ENCODE measurements at places on chromosomes 16 and 17.
A peak's percentile ranks its signal among the peaks of the same experiment; 100 is the strongest.

DNA sequence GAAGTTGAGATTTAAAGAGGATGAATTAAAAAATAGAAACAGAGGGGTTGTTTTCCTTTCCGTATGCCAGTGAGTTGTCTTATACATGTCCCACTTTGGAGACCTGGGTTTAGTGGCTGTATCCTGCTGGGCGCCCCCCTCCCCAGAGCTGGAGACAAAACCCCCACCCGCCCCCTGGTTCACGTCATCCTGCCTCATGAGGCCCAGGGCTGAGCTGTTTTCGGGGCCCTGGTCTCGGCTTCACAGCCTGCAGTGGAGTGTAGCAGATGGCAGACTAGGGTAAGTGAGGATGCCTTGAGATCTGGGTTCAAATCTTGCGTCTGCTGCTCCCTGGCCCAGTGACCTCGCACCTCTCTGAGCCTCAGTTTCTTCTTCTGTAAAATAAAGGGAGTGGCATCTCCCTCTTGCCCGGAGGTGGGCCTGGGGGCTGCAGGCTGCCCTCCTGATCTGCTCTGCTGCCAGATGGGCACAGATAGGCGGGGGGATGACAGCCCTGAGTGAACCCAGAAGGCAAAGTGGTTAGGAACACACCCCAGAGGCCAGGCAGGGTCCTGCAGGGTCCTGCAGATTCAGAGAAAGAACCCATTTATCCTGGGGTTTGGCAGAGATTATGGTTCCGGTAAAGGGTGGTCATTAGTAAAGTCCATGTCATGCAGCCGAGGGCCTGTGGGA, 45.1 kb downstream of the SOCS3 start:
- no peak for DNase-seq

GRCh38 chr17:50181144-50181543, 15.3 kb downstream of the SGCA start:
- no peak for DNase-seq

- DNase-seq, result no peak
Observed at GRCh38 chr16:85361441-85362118, 249.3 kb upstream of the CIBAR2 start.

GRCh38 chr16:10750793-10751192, 7.2 kb downstream of the NUBP1 start:
- no peak for DNase-seq

- DNase-seq, result no peak
Observed at GRCh38 chr17:1769822-1770477, 8.1 kb downstream of the SERPINF1 start.

GRCh38 chr16:1013593-1013900, 32.0 kb downstream of the SOX8 start:
- no peak for DNase-seq

DNA sequence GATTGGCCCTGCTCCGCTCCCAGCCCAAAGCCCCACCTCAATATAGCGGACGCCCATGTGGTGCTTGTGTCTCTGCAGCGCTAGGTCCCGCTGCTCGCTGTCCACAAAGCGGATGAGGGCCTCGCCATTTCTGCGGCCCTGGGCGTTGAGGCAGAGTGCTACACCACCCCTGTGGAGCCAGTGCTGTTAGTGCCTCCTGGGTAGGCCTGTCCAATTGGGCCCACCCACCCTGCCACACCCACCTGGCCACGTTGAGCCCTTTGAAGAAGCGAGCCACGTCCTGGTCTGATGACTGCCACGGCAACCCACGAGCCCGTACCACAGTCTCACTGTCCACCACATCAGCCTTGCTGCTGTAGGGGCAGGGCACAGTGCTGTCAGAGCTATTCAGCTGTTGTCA, 3.6 kb downstream of the ESRP2 start:
- no peak for DNase-seq

DNA sequence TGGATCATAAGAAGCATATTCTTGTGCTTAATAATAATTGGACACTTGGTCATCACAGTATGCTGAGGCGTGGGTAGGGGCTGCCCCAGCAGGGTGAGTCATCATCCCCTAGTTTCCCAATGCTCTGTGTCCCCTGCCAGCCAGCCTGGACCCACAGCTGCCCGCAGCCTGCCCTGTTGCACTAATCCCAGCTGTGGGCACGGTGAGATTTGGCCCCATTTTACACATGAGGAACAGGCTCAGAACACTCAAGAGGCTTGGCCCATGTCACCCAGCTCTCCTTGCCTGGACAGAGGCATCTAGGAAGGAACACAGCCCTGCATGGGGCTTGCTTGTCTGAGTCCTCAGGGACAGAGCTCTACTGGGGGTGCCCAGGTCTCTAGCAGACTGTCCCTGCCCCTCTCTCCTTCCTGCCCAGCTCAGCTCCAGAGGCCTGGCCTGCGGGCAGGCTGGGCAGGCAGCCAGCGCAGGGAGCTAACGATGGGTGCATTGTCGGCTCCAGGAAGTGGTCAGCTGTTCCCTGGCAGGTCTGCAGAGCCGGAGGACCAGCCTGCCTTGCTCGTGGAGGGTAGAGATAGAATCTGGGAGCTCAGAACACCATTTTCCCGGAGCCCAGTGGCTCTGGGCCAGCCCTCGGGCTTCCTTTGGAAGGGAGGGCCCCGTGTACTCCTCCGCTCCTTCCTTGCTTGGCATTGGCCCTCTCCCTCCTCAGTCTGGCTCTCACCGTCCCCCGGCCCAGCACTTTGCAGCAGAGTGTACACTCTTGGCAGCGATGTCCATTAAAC, 189.4 kb downstream of the RAB11FIP4 start:
- no peak for DNase-seq

- DNase-seq, result no peak
Observed at GRCh38 chr17:31586946-31587345, 195.5 kb downstream of the RAB11FIP4 start.

- DNase-seq, result no peak
Observed at GRCh38 chr17:54992797-54993639, 24.5 kb downstream of the STXBP4 start.

DNA sequence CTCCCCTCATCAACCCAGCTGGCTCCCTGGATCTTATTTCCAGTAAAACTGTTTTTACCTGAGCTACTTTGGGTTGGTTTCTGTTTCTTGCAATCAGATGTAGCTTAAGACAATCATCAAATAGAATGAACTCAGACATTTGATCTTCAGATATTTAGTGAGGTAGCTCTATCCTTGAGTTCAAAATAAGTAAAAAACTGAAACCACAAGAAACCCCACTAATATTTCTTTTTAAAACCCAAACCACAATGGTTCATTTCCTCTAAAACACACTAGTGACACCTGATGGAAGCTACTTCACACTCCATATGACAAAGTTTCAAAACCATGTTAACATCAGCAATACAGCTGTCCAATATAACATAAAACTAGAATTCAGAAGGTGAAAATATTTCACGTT, 37.8 kb downstream of the CACNG1 start:
- DNase-seq, result no peak

DNA sequence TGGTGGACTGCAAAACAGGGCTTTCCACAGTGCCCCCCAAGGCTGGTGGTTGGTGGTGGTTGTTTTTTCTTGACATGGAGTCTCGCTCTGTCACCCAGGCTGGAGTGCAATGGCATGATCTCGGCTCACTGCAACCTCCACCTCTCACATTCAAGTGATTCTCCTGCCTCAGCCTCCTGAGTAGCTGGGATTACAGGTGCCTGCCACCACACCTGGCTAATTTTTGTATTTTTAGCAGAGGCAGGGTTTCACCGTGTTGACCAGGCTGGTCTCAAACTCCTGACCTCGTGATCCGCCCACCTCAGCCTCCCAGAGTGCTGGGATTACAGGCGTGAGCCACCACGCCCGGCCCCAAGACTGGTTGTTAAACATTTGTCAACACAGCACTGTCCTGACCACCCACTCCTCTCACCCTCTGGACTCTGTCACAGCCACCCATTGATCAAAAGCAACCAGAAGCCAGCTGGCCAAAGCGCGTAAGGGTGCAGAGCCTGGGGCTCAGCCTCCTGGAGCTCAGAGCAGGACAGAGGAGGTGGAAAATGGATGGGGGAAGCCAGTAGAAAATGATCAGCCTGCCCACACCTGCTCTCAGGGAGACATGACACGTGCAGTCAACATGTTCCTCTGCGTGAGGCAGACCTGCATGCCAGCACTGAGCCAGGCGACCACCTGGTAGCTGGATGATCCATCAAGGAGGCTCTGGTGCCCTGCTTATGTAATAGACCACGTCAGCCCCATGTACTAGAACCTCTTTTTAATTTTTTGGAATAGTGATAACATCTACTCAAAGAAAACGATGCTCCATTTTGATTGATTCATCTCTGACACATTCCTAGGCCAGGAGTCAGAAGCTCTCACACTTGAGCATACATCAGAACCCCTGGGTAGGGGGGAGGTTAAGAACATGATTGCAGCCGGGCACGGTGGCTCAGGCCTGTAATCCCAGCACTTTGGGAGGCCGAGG, 14.8 kb upstream of the OSGIN1 start:
- DNase-seq, result no peak

GRCh38 chr17:78484271-78485246, 92.6 kb downstream of the DNAH17 start:
- DNase-seq, result peak; percentile 47

- DNase-seq, result no peak
Observed at GRCh38 chr16:51813609-51814008, 662.5 kb upstream of the SALL1 start.

- DNase-seq, result no peak
Observed at GRCh38 chr17:15134363-15134762, 130.8 kb downstream of the PMP22 start.

GRCh38 chr17:31572341-31572740, 180.9 kb downstream of the RAB11FIP4 start:
- DNase-seq, result no peak

DNA sequence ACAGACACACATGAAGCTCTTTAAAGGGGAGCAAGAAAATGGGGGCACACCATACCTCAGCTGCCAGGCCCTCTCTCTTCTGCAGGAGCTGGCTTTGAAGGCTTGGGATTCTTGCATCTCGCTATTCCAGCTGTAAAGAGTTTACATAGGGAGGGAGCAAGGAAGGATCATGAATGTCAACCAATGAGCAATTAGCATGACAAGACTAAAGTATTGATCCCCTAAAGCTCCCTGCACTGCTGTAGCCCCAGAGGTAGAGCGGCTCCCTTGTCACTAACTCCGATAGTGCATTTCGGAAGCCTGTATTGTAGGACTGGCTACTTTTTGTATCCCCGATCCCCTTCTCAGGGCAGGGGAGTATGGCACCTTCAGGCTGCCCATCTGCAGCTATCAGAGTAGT, 113.4 kb upstream of the PMFBP1 start:
- no peak for DNase-seq

- DNase-seq, result no peak
Observed at GRCh38 chr17:69702078-69702477, 287.6 kb downstream of the MAP2K6 start.

Measured in effector memory CD4-positive, alpha-beta T cell (primary cell).